ENCODE measurements at places on chromosomes 5 and 9.
A peak's percentile ranks its signal among the peaks of the same experiment; 100 is the strongest.

DNA sequence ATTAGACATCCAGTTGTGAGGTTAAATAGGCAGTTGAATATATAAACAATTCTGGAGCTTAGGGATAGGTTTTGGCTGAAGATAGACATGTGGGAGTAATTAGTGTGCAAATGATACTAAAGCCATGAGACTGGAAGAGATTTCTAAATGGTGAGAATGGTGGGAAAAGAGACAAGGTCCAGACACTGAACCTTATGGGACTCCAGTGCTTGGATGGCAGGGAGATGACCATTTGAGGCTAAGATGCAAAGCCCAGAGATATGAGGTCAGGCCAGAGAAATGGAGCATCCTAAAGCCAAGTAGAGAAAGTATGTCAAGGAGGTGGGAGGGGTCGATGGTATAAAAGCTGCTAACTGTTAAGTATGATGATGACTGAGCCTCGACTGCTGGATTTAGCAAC lies 115.6 kb downstream of the SEMA5A start:
- no peak for DNase-seq

DNA sequence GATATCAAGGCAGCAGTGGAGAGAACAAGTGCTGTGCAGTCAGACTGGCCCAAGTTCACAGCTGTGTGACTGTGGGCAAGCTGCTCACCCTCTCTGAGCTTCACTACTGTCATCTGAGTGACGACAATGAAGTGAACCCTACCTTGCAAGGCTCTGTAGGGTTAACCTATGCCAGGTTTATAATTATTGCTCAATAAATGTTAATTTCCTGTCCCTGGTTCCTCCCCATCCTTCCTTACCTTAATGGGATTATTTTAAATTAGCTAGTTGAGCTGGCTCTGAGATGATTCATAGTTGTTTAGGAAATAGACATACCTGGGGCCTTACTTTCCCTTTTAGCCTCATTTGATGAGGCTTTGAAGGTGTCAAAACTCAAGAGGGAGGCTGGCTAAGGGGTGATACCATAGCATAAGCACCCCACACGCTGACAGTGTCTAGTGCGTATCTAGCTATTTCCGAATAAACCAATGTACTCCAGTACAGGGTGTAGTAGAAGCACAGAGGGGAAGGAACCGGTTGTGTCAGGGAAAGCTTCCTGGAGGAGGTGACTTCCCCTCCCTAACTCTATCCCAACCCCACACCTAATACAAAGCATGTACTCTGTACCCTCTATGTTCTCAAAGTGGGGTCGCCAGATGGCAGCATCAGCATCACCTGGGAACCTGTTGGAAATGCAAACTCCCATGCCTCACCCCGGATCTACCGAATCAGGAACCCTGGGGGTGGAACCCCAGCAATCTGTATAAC lies 63.3 kb upstream of the SLC25A51 start:
- DNase-seq: no peak

- no peak for DNase-seq
These were observed 435.5 kb downstream of the DTWD2 start for GRCh38 chr5:118552731-118553360.

DNA sequence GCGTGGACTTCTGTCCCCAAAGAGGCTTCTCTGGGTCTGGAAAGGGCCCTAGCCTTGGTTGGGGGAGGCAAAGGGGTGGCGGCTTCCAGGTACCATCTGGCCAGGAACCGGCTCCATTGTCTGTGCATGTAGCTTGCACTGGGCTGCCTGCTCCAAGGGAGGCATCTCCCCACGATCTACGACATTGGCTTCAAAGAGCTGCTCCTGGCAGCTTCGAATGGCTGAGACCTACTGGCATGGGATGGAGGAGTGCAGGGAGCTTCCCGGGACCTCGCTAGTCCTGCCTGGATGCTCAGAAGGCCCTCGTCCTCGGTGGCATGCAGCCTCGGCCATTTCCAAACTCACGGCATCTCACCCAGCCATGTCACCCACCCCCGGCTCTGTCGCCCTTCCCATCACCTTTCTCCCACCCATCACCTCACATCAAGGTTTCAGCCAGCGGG lies 137.8 kb downstream of the KCNIP1 start:
- DNase-seq: no peak

DNA sequence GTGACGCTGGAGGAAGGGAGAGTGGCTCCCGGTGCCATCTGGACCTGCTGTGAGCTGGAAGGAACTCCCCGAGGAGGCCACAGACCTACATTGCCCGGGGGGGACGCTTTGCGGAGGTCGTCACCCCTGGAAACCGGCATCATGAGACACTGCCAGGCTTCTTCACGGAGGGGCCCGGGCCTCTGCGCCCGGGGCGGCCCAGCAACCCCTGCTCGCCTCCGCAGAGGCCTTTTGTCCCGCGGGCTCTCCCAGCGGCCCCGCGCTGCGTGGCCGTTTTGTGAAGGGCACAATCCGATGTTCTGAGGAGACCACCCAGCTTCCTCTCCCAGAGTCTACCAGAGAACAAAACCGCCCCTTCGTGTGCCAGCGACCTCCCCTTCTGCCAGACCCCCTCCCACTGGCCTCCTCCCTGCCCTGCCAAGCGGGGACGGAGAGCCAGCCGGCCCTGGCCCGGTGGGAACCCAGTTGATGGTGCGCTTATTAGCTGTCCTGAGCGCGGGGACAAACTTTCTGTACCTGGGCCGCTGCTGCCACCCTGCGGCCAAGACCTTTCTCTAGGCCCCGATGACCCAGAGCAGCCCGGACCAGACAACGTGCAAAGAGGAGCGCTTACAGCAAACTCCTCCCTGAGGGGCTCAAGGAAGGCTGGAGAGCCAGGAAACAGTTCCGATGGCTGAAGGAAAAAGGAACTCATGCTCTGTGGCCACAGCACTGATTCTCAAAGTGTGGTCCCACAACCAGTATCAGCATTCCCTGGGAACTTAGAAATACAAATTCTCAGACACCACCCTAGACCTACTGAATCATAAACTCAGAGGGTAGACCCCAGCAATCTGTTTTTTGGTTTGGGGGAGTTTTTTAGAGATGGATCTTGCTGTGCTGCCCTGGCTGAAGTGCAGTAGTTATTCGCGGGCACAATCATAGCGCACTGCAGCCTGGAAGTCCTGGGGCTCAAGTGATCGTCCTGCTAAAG lies 86.7 kb downstream of the SLC1A3 start:
- DNase-seq: peak; percentile 78

DNA sequence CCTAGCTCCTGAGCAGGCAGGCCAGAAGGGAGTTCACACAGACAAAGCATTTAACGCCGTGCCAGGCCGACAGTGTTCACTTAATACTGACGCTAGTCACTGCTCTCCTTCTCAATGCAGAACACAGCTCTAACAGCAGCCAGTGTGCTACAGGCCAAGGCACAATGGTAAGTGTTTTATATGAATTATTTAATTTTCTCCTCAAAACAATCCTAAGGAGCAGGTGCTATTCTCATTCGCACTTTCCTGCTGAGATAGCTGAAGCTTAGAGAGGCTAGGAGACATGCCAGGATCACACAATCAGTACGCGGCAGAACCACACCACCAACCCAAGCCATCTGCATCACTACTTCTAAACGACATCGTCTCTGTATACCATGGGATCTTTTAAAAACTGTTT lies 170.7 kb downstream of the SPOCK1 start:
- no peak for DNase-seq

- no peak for DNase-seq
These were observed 35.2 kb downstream of the NEK6 start for GRCh38 chr9:124292696-124293593.

DNA sequence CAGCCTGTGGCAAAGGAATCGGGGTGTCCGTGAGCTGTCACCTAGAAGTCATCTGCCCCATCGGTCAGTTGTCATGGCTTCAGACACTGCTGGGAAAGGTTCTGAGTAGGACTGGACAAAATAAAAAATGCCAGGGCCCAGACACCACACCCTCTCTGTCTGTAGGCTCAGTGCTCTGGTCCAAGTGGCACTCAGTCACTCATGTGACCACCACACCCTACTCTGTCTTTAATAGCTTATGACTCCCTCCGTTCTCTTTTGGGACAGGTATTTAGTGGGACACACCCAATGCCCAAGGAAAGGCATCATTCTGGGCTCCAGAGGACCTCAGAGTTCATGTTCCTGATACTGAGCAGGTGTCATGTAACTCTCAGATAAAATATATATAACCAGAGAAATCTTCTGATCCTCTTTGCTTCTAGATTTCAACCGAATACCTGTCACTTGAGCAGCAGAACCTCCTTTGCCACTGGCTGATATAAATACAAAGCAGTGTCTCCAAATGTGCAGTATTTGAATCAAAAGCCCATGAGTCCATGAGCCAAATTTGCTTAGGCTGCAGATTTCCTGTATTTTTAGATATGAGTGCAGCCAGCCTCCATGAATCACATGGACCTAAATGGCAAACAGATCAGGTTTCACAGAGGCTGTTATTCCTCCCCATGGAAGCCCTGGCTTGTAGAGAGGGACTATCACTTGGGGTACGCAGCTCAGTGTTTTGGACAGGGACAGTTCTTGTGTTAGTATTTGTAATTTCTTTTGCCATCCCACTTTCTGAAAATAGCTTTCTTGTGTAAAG lies 272.0 kb downstream of the ARHGAP26 start:
- no peak for DNase-seq

GRCh38 chr5:151661968-151662732 lies 24.6 kb downstream of the SPARC start:
- DNase-seq: no peak

DNA sequence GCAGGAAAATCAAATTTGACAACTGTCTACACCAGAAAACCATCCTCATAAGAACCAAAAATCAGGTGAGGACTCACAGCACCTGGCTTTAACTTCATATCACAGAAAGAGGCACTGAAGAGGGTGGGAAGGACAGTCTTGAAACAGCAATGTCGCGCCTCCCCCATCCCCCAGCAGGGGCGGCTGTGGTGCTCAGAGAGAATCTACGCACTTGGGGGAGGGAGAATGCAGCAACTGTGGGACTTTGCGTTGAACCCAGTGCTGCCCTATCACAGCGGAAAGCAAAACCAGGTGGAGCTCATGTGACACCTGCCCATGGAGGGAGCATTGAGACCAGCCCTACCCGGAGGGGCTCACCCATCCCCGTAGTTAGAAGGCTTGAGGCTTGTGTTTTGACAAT lies 191.8 kb downstream of the MSX2 start:
- no peak for DNase-seq

DNA sequence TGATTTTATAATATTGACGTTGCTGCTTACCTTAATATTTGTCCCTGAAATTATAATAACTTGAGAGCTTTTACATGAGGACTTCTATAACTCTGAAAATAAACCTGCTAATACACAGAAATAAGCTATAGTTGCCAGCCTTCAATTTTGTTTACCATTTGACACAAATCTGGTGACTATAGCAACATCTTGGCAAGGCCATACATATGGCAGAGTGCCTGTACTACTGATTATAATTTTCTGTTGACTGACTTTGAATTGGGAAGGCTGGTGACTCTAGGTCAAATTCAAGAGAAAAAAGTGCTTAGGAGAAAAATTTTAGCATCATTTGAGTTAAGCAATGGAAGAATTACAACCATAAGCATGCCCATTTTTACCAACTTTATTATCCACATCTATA lies 581.4 kb upstream of the PTPRD start:
- DNase-seq: no peak

GRCh38 chr5:178589180-178590140 lies 733 bp downstream of the COL23A1 start:
- DNase-seq: peak; percentile 40

DNA sequence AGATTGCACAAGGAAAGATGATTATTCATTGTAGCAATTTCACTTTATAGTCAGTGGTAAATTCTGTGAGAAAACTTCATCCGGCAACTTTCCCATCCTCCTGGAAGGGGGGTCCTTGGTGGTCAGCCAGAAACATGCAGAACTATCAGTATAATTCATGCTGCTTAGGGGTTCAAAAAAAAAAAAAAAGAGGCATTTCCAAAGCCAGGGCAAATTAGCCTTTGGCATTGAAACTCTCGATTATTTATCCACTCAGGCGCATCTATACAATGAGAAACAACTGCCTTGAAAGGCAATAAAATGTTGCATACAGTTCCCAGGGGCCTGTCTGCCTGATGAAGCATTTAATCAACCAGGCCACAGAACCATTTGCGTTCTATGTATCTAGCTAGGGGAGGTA lies 263.3 kb downstream of the TMEM167A start:
- no peak for DNase-seq

DNA sequence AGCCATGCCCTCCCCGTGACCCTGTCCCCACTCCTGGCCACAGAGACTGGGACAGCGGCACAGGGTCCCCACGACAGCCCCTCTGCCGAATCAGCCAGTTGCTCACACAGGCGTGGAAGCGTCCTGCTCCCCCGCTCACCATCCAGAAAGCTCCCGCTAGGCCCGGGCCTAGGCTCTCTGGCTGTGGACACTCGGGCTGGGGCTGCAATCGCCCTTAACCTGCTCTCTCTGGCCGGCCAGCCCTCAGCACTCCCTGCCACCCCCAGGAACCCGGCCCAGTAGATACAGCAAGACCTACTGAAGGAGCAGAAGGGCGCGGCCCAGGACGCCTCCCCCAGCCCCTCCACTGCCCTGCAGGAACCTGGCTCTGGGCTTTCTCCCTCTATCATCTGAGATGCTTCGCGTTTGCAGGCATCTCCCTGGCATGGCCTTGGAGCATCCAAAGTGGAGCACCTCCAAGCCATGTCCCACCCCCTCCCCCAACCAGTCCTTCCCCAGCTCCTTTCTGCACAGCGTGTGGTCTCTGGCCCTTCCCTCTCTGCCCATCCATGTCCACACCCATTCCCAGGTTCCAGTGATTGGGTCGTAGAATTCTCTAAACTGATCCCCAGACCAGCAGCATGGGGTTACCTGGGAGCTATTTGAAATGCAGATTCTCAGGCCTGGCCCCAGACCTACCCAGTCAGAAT lies 113.7 kb upstream of the LMX1B start:
- no peak for DNase-seq

DNA sequence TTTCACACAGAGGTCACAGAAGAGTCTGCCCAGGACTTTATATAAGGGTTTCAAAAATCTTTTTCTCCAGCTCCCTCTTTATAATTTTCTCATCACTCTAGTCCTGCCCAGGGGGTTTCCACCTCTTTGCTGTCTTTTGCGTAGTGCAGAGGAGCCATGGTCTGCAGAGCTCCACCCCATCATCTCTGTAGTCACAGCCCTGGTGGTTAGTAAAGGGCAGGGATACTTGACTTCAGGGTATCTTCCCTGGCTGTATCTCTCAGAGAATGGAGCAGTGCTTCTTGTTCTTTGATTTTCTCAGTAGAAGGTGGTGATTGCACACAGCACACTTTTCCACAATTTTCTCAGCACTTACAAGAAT lies 900.6 kb upstream of the COX7C start:
- no peak for DNase-seq

GRCh38 chr9:83665580-83666200 lies 42.1 kb downstream of the UBQLN1 start:
- DNase-seq: peak; percentile 62

GRCh38 chr9:97376902-97377301 lies 35.0 kb upstream of the TDRD7 start:
- DNase-seq: no peak

Data from inflammatory macrophage treated with lipopolysaccharide for 4 hours (primary cell).